Aorta (tissue), 5 donors: ENCODE measurements at places on chromosomes 2 and 18. TPM values are rescaled to one million over a fixed set of nuclear protein-coding genes. Genes with fewer than 3 reads are reported as not detected.

- DNase-seq: no peak
These were observed 191.9 kb upstream of the CHAC2 start for GRCh38 chr2:53575721-53576124.

DNA sequence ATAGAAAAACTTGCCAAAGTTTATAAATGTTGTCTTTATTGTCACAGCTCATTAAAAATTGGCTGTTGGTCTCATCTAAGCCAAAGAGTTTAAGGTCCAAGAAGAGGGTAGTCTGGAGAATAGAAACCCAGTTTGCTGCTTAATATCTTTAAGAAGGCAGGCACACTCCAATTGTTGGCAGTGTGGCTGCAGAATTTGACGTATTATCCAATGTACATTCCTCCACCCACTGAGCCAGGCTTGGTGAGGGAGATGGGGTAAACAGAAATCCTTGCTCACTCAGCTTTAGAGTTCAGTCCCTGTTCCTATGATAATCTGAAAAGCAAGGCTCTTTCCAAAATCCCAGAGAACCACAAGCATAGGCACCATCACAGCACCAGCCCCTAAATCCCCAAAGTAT lies 10.7 kb upstream of the ADD2 start:
- no peak for DNase-seq

DNA sequence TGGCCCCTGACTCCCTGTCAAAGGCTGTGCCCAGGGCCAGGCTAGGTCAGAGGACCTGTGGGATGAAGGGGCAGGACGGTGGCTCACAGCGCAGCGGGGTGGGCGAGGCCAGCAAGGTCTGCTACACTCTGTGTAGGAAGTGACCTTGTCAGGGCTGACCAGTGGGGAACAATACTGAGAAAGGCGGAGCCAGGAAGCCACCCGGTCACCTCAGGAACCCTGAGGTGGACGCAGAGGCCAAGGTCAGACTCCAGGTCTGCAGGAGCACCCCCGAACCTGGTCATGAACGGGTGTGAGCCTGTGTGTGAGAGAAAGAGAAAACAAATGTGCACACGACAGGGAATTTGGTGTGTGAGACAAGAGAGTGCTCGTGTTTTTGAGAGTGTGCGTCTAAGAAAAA lies 72.3 kb downstream of the SMAD7 start:
- DNase-seq: no peak

DNA sequence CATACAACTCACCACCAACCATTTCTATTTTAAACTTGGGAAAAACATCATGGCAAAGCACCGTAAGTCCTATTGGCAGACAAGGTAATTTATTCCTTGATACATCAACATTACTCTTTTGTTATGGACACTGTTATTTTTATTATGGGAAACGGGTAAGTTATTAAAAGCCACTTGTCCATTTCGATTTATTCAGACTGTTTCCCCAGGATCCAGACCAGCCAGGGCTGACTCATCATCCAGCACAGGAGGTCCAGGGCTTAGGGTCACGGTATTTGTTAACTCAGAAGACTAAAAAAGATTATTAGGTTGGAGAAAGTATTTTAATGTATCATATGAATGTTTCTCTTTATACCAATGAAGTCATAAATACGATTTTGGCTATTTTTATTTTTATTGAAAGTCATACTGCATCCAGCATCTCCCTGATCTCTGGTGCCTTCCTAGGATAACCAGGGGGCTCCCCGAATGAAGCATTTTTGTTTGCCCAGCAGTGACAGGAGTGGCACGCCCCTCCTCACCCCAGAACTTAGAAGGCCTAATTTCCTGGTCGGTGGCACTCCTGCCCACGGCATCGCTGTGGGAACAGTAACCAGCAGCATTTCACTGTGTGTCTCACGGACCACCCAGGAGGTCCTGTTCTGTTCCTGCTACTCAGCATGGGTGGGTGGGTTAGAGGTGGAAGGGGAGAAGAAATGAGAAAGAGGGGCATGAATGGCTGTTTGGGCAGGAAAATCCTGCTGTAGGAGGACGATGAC lies 446.1 kb downstream of the EIPR1 start:
- no peak for DNase-seq

DNA sequence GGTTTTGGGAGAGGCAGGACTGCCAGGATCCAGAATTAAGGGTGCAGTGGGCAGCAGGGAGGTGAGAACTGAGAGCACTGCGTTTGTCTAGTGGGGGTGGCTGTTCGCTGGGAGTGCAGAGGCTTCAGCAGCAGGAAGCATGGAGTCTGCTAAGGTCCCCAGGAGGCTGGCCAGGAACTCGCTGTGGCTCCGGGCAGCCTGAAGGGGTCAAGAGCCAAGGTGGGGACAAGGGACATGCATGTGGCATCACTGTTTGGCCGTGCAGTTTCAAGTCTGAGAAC lies 43.2 kb upstream of the SEMA4C start:
- no peak for DNase-seq

DNA sequence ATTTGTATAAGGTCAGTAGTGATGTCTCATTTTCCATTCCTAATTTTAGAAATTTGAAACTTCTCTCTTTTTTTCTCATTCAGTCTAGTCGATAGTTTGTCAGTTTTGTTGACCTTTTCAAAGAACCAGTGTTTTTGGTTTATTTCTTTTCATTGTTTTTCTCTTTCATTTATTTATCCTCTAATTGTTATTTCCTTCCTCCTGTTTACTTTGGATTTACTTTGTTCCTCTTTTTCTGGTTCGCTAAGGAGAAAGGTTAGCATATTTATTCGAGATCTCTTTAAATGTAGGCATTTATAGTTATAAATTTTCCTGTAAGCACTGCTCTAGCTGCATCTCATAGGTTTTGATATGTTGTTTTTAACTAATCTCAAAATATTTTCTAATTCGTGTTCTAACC lies 65.1 kb upstream of the TXNDC2 start:
- DNase-seq: no peak

DNA sequence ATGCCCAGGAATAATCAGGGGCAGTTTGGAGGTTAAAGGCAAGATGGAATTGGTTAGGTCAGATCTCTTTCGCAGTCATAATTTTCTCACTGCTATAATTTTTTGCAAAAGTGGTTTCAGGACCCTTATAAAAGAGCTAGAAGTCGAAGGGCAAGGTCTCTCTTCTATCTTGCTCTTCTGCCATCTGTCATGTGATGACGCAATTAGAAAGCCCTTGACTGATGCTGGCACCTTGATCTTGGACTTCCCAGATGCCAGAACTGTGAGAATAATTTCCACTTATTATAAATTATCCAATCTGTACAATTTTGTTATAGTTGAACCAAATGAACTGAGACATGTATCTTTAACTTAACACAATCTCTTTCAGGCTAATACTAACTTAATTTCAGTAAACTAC lies 6.3 kb upstream of the RALBP1 start:
- no peak for DNase-seq

GRCh38 chr2:2502201-2502549 lies 171.1 kb upstream of the MYT1L start:
- DNase-seq: no peak

GRCh38 chr2:235044501-235045271 lies 92.9 kb downstream of the SH3BP4 start:
- peak; percentile 56 for DNase-seq

DNA sequence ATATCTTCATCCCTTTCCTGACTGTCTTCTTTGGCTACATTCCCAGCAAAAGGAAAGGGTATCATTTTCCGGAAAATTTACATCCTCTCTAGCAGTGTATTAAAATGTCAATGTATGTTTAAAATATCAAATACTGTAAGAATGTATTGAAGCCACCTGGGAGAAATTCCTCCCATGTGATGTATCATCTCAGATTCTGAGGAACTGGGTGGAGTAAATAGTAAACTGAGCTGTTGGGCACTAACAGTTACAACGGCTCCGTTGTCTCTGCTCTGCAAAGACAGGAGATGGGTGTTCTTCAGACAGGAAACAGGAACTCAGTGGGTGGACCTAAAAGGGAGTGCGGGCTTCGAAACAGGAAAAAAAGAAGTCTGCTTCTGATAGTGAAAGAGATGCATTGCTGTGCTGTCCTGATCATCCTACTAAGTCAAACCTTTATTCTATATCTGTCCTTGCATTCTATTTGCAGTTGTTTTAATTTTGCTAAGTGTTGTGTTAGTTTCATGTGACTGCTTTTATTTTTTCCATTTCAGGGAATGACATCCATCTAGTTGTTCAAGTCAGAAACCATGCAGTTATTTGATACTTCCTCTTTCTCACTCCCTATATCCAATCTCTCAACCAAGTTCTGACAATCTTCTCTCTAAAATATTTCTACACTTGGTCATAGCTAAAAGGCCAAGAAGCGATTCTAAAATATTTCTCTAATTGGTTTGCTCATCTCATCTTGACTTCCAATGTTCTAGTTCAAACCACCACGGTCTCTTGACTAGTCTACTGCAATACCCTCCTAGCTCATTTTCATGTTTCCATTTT lies 19.4 kb downstream of the DOK1 start:
- no peak for DNase-seq

DNA sequence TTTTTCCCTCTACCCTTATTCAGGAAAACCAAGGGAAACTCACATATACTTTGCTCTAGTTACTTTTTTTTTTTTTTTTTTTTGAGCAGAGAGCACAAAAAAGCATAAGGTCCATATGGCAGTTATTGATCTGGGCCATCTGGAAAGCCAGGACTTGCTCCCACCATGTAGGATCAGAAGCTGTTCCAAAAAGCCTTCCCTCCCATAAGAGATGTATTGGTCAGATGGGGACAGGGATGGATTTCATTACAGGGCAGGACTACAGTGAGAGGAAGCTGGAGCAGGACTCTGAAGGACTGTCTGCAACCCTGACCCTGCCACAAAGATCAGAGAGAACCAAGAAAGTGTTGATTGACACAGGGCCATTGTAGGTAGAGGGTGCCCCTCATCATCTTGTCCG lies 57.3 kb downstream of the NRP2 start:
- DNase-seq: no peak

Gene CDK5R2
- not detected for total RNA-seq

Gene COL6A3
- total RNA-seq: 190 TPM

Gene SCN1A
- not detected for total RNA-seq

Gene STAT4
- 7.7 TPM for total RNA-seq

Gene TMEM178A
- 5.0 TPM for total RNA-seq

Gene TMEM185B
- 20.8 TPM for total RNA-seq

Gene LIMS3
- total RNA-seq: 16.6 TPM

Gene FAM210A
- 14.7 TPM for total RNA-seq

Gene TEX51
- total RNA-seq: not detected

Gene SULT1C4
- total RNA-seq: 4.2 TPM

Gene CTIF
- total RNA-seq: 87.1 TPM

Gene CYP26B1
- 8.8 TPM for total RNA-seq
